PC-9 (cell line): ENCODE measurements at places on chromosomes 1 and 21.
A peak's percentile ranks its signal among the peaks of the same experiment; 100 is the strongest.

- peak; percentile 62 for DNase-seq
Observed at GRCh38 chr1:154607106-154607608, 829 bp downstream of the ADAR start.

DNA sequence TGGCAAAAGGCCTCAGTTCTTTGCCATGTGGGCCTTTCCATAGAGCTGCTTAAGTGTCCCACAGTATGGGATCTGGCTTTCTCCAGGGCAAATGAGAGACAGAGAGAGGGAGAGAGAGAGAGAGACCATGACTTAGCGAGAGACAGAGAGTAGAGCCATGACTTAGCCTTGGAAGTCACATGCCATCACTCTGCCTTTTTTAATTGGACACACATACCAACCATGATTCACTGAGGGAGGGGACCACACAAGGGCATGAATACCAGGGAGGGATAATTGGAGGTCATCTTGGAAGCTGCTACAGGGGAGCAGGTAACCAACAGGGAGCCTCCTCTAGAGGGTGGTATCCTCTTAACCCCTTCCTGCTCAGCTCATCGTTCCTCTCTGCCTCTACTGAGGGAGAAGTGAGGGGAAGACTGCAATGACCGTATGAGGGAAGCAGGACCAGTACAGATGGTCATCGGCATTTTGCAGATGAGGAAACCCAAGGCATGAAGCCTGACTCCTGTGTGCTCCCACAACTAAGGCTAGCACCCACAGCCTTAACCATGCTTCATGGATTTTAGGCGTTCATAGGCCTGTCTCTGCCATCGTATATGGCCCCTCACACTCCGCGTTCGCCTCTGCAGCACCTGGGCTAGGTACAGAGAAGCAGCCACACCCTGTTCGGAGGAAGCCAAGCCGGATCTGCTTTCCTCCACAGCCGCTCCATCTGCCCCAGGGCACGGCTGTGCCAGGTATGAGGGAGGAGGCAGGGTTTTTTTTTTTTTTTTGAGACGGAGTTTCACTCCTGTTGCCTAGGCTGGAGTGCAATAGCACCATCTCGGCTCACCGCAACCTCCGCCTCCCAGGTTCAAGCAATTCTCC lies 38.6 kb downstream of the MEF2D start:
- peak; percentile 26 for DNase-seq

GRCh38 chr1:225739542-225740107 lies 38.0 kb upstream of the SRP9 start:
- no peak for DNase-seq

DNA sequence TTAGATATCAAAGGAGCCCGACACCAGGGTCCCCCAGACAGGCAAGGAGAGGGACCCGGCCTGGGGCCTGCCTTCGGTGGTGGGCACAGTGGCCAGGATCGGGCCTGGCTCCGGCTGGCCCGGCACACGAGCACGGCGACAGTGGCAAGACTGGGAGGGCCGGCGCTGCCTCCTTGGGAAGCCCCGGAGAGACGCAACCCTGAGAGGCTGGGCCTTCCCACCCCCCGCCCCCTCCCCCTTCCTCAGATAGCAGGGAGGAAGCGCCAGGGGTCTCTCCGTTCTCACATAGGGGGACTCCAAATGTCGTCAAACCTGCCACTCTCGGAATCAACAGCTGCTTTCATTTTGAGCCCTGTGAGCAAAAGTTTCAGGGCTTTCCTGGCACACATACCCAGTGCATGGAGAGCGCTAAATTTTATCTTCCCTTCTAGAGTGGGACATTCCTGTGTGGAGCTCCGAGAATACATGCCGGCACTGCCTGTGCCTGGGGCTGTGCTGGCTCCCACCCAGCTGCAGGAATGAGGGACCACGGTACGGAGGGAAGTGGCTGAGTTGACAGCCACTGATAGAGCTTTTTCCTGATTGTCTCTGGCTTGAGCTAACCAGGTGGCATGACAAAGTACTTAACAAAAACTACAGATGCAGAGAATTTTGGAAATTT lies 62.4 kb downstream of the CD247 start:
- DNase-seq = no peak

DNA sequence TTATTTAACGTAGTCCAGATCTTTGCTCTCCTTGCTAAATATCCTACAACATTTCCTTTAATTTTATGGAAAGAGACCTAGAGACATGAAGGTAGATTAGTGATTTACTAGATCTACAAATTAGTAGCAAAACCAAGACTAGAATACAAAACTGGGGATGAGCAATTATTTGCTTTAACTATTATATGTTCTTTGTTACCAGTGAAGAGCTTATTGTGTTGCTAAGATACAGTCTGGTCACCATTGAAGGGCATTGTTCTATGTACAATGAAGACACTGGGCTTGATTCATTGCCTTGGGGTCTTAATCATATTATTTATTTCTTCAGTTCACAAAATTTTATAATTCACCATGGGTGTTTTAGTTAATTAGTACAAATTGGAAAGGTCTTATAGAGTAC lies 88.3 kb downstream of the S1PR1 start:
- DNase-seq = no peak

DNA sequence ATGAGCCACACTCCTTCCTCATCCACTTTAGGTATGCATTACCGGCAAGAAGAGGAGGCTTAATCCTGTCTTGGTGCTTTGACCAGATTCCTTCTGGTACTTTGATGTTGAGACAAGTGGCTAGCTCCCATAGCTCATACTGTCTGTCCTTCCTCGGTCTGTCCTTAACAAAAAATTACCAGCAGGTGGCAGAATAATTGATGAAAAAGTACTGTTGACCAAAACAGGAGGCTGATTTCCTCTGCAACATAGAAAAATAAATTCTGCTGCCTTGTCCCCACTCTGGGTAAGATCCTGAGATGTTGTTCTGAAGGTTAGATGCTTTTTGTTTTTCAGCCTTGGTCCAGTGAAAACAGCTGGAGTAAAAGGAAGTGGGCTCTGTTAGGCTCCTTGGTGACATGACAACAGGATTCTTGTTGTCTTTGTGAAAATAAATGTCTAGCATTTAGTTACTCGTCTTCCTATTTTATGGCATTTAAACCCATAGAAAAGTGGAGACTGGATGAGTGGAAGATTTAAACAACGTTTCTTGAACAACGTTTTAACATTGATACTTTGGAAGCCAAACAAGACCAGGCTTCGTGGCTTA lies 11.2 kb upstream of the HJV start:
- no peak for DNase-seq

DNA sequence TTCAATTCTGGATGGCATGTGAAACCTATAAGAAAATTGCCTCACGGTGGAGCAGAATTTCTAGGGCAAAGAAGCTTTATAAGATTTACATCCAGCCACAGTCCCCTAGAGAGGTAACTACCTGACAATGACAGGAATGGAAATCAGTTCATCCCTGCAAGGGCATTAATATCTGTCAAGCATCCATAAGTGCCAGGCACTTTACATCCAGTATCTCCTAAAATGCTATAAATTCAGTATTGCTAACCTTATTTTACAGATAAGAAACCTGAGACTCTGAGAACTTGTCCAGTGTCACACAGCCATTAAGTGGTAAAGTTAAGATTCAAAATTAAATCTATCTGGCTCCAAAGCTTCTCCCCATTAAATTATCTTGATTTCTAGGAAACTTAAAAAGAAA lies 22.3 kb downstream of the RGS13 start:
- DNase-seq = no peak

DNA sequence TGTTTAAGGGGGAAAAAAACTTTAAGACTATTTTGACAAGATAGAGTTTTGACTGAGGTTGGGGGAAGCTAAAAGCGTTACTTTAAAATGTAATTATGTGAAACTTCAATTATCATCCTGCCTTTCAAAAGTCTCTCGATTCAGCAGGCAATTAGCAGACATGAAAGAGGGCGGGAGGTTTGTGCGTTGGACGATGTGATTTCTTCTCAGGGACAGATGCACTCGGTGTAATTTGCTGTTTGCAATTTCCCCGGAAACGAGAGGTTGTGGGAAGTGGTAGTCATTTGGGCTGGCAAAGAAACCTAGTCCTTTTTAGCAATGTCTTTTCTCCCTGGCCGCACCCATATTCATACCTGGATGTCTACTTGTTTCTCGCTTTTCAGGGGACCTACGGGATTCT lies 27.1 kb downstream of the KAZN start:
- DNase-seq = no peak

GRCh38 chr1:110341872-110342331 lies 2.7 kb downstream of the RBM15 start:
- DNase-seq = no peak

- DNase-seq = peak; percentile 92
Observed at GRCh38 chr1:119674835-119675289, 26.8 kb upstream of the ZNF697 start.

- DNase-seq = peak; percentile 12
Observed at GRCh38 chr1:196558411-196558810, 49.8 kb downstream of the KCNT2 start.

GRCh38 chr1:226670073-226670472 lies 69.0 kb downstream of the ITPKB start:
- DNase-seq = no peak

- DNase-seq = no peak
Observed at GRCh38 chr1:203442821-203443220, 32.8 kb upstream of the PRELP start.

DNA sequence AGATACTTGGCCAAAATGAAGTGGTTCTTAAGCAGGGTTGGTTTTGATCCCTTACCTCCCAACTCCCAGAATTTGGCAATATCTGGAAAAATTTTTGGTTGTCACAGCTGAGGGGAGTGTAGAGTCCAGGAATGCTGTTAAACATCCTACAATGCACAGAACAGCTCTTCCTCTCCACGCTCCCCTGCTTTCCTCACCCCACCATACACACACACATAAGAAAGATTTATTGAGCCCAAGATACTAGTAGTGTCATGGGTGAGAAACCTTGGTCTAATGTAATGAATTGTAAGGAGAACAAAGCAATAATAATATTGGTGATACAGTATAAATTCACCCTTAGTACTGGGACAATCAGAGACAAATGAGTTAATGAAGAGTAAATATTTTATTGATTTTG lies 47.8 kb downstream of the ASB17 start:
- DNase-seq = no peak

GRCh38 chr1:46157916-46158311 lies 17.0 kb upstream of the TSPAN1 start:
- no peak for DNase-seq

GRCh38 chr1:244050835-244051444 lies at the start of gene ZBTB18:
Gene ZBTB18, plus strand, starts transcription at chr1:244051283. Its CDS starts 149 bp downstream, at chr1:244051432.
- no peak for DNase-seq

GRCh38 chr1:9838946-9839345 lies 15.2 kb upstream of the CLSTN1 start:
- DNase-seq = no peak

DNA sequence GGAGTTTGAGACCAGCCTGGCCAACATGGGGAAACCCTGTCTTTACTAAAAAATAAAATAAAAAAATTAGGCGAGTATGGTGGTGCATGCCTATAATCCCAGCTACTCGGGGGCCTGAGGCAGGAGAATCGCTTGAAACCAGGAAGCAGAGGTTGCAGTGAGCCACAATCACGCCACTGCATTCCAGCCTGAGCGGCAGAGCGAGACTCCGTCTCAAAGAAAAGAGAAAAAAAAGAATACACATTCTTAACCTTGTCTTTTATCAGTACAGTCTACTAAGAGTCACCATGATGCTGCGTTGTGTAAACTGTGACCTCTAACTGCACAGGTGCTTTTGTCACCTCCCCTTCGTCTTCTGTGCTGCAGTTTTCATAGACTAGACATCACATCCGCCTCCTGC lies 37.2 kb downstream of the PCNT start:
- DNase-seq = no peak

DNA sequence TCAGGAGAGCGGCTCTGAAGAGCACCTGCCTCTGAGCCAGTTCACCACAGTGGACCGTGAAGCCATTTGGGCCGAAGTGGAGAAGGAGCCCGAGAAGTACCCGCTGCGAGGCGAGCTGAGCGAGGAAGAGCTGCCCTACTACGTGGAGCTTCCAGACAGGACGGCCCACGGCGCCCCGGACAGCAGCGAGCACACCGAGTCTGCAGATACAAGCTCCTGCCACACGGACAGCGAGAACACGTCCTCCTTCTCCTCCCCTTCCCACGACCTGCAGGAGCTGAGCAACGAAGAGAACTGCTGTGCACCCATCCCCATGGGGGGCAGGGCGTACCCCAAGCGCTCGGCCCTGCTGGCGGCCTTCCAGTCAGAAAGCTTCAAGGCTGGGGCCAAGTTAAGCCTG lies 74.9 kb upstream of the MORC3 start:
- DNase-seq = no peak

DNA sequence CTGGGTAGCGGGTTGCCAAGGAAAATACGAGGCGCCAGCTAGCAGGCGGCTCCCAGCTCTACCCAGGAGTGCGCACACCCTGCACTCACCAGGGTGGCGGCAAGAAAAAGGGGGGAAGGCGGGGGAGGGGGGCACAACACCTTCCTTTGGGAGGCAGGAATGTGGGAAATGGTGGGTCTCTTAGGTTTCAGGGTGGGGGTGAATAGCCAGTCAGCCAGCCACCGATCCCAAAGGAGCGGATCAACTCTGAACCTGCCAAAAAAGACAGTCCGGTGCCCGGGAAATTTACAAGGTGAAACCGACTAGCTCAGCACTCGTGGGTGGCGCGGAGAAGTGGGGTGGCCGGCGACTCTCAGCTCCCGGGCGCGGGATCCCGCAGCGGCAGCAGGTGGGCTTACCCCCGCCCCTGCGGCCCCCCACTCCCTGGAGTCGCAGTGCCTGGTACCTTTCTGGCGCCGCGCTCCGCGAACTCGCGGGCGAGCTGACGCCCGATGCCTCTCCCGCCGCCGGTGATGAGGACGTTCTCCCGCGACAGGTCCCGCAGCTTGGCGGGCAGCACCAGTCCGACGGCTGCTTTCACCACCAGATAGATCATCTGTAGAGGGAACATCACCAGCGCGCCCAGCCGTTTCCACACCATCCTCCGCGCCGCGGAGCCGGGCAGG lies 1.2 kb downstream of the DHRS3 start:
- DNase-seq = no peak

DNA sequence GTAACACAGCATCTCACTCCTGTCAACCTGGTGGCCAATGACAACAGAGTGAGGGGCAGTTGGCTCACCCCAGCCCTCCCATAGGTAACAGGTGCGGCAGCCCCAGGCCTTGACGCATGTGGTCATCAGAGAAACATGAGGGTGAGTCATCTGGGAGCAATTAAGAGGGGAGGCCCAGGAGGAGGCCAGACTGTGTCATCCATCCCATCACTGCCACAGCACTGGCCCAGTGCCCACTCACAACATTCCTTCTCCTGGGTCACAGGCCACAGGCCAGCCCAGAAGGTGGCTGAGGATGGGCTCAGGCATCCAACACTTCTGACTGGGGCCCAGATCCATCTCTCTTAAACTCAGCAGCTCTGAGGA lies 17.1 kb downstream of the TEX35 start:
- peak; percentile 91 for DNase-seq
